Activated CD8-positive, alpha-beta memory T cell treated with anti-CD3 and anti-CD28 coated beads for 48 hours (primary cell): ENCODE measurements at places on chromosomes 7 and 10.

- no peak for DNase-seq
Observed at GRCh38 chr10:14022052-14022451, 308.7 kb downstream of the FRMD4A start.

- DNase-seq, result no peak
Observed at GRCh38 chr7:1555046-1555812, 776 bp downstream of the TMEM184A start.

GRCh38 chr7:114416129-114416990, 1.7 kb downstream of the FOXP2 start:
- DNase-seq, result no peak

GRCh38 chr7:112416127-112416526, 34.1 kb upstream of the IFRD1 start:
- no peak for DNase-seq

DNA sequence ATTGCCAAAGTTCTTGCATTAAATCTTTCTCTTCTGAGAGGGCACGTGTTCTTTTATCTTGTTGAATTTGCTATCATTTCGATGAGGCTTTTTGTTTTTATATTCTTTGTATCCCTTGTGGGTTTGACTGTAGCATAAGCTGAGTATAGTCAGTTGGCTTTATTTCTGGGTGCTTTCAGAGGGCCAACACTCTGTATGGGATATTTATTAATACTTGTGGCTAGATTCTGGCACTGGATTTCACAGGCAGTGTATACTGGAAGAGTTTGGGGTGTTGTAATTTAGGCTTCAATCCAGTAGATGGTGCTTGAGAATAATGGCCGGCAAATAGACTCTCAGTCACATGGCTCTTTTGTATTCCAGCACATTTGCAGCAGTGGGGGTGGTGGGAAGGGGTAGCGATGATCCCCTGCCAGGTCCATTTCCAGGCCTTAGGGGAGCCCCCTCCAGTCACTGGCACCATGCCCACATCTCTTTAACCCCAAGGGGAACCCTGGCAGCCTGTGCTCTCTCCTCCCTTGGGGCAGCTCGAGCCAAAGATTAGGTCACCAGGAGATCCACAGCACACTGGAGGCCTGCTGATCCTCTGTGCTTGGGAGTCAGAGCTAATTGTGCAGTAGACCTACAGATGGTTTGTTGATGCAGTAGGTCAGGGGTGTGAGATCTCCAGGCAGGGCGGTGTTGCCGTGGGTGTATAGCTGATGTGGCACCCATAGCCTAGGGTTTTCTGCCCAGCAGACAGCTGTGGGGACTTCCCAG, 81.8 kb downstream of the PTPN20 start:
- no peak for DNase-seq

GRCh38 chr10:94938383-94938782, at the start of gene CYP2C9:
TSS of gene CYP2C9 (plus strand) at chr10:94938658. CDS start at chr10:94938683, 25 bp downstream.
- DNase-seq, result no peak

GRCh38 chr10:89207801-89208551, 859 bp upstream of the CH25H start:
- no peak for DNase-seq

- DNase-seq, result no peak
Observed at GRCh38 chr7:40922316-40922670, 780.6 kb downstream of the INHBA start.

DNA sequence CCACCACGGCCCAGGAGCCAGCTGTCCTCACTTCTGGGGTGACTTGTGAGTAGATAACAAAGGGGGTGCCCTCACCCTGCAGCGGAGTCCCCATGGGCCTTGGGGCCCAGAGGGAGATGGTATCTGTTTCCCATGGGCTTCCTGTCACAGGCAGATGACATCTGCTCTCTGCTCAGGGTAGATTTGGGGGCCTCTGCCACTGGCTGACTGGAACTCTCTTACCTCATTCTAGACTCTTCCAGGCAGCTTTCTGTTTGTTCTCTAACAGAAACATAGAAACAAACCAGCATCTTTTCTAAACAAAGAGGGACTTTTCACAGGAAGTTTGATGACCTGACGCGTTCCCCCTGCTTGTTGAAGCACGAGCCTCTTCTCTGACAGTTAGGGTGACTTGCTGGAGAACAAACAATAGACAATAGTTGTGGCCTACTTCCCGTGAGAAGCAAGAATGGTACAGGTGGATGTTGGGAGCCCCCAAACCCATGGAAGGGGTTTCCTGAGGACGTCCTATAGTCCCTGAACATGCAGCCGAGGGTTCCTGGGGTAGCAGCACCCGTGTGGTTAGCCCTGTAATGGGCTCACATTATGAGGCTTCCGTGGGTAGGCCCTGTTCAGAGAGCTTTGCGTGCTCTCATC, 61.6 kb downstream of the GRK5 start:
- no peak for DNase-seq

GRCh38 chr7:14691034-14691433, 211.5 kb downstream of the DGKB start:
- no peak for DNase-seq

DNA sequence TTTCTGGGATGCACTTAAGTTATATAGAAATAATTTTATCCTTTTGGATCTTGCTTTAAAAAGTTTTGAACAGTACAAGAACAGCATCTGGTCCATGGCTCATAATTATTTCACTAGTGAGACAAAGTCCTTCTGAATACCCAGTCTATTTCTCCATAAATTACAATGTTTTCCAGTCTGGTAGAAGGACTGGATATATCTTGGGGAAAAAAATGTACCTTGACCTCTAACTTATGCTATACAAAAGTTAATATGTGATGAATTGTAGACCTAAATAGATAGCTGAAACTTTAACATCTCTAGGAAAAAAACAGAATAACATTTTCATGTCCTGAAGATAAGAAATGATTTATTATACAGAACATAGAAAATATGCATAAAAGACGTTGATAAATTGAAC, 88.5 kb downstream of the PPP1R9A start:
- no peak for DNase-seq

DNA sequence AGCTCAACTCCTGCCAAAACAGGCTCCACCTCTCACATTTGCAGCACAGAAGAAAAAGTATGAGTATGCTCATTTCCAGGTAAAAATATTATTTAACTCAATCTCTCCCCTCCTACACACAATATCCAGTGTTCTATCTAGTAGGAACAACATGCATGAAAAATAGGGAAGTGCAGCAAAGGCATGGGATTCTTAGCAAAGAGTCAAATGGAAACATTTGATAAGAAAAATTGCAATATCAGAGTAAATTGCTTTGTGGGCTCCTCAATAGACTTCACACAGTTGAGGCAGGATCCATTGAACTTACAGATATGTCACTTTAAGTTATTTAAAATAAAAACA, 150.9 kb downstream of the ANK3 start:
- DNase-seq, result no peak

- no peak for DNase-seq
Observed at GRCh38 chr7:134900166-134900982, 85.9 kb upstream of the AGBL3 start.
